ENCODE measurements at places on chromosomes 13 and 19. TPM values are rescaled to one million over a fixed set of nuclear protein-coding genes. Genes with fewer than 3 reads are reported as not detected.

Gene CEACAM4
- not detected for total RNA-seq

Gene FAM174C
- total RNA-seq, result 25.0 TPM

Gene CLEC4G
- total RNA-seq, result not detected

Gene GAS6
- total RNA-seq, result 417 TPM

Gene LILRA1
- total RNA-seq, result not detected

Gene CBARP
- total RNA-seq, result 2.9 TPM

Gene SNRPD2
- total RNA-seq, result 155 TPM

Gene KLC3
- total RNA-seq, result 0.72 TPM

Gene ABCA7
- total RNA-seq, result 43.0 TPM

Gene WDR88
- not detected for total RNA-seq

Gene ZNF416
- total RNA-seq, result 4.3 TPM

Gene CYP2A6
- not detected for total RNA-seq

Gene GDF15
- 74.2 TPM for total RNA-seq

Gene COLGALT1
- total RNA-seq, result 108 TPM

Gene BST2
- 10.1 TPM for total RNA-seq

Gene C19orf18
- total RNA-seq, result 0.36 TPM

Gene TTC9B
- total RNA-seq, result not detected

Gene GJB2
- 0.29 TPM for total RNA-seq

Gene ZNF91
- 20.6 TPM for total RNA-seq

Gene CGB3
- not detected for total RNA-seq

Gene ICAM4
- total RNA-seq, result 0.29 TPM

Gene TUBB4A
- not detected for total RNA-seq

Gene SLC5A5
- under 0.01 TPM for total RNA-seq

Gene CERS1
- 0.36 TPM for total RNA-seq

Gene ZNF724
- total RNA-seq, result 2.5 TPM

Gene DAND5
- total RNA-seq, result not detected

Gene CACNA1A
- total RNA-seq, result 2.1 TPM

Gene SYT5
- total RNA-seq, result not detected

Gene MBD3L2
- not detected for total RNA-seq

Gene ZNF723
- total RNA-seq, result not detected

Gene NOTCH3
- total RNA-seq, result 49.8 TPM

Gene PEX11G
- total RNA-seq, result 2.9 TPM

Gene ATP8A2
- total RNA-seq, result 0.72 TPM

Gene PDE4A
- total RNA-seq, result 5.1 TPM

Gene C19orf67
- not detected for total RNA-seq

Gene RFPL4A
- total RNA-seq, result not detected

Gene PABPC3
- under 0.01 TPM for total RNA-seq

Gene DGKH
- 8.7 TPM for total RNA-seq

Gene WTIP
- total RNA-seq, result 43.9 TPM

Gene PRR22
- 0.36 TPM for total RNA-seq

Gene ZNF480
- 10.3 TPM for total RNA-seq

Gene VSIG10L
- total RNA-seq, result 0.88 TPM

Gene ZNF83
- 52.8 TPM for total RNA-seq

Gene PTGER1
- 0.72 TPM for total RNA-seq

Data from osteoblast (primary cell).